ENCODE measurements at places on chromosomes 11 and 22.

DNA sequence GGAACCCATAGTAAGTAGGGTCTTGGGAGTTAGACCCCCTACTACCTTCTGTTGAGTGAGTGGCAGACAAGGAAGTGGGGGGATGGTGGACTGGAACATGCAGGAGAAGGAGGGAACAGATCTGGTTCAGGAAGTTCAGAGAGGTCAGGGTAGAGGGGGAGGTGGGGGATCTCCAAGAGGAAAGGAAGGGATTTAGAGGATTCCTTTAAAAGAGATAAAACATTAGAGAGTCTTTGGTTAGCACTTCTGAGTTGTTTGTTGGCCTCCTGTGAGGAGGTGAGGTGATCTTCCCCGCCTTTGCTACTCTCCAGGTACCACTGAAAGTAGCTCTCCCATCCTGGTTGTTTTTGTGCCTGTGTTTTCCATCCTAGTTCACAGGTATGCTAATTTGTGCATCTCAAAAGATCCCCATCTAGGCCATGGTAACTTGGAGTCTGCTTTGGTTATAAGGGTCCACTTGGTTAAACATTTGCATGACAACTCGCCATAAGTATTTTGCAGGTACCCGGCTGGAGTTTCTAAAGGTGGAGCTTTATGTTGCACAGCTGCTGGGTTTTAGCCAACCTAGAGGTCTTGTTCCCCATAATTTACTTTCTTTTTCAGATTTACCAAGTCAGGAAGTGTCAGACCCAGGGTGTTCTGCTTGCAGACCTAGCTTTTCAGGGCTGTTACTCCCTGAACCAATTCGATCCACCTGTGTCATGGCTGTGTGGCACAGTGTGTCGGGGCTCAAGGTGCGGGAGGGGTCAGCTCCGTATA, 79.3 kb upstream of the SORL1 start:
- peak overlapping the region; percentile 1 for H3K27ac ChIP-seq
- H3K27me3 ChIP-seq: no peaks in the 10 kb centered on the region
- peaks cover 41% of the 10 kb centered on the region for H3K4me1 ChIP-seq

DNA sequence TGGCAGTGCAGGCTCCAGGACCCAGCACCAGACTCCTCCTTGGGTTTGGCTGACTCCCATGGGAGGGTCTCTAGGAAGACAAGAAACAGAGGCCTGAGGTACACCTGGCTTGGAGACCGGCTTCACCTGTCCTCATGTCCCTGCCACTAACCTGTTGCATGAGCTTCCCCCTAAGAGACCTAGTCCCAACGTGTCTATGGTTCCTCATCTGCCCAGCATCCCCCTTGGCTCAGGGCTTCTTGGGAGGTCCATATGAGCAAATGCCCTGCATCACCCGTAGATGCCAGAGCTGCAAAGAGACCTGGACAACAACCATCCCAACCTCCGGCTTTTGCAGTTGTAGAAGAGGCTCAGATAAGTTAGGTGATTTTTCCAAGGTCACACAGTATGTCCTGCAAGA, 123.5 kb downstream of the BUD13 start:
- DNase-seq: no peak
- H3K36me3 ChIP-seq: no peaks in the 10 kb centered on the region
- no peaks in the 10 kb centered on the region for H3K4me1 ChIP-seq
- no peak overlapping the region for H3K4me3 ChIP-seq
- no peaks in the 10 kb centered on the region for H3K27me3 ChIP-seq

DNA sequence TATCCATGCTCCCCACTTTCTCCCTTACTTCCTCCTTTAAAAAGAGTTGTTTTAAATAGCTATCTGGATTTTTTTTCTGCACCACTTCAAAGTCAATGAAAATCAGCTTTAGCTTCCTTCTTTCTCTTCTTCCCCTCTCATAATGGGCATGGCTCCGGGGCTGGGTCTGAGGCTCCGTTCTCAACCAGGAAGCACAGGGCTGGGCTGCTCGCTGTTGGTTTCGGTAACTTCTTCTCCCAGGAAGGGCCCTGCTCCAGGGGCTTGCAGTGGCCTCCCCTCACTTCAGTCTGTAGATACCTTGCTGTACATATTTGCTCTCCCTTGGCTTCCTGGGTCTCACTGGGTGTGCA, 23.8 kb downstream of the MICAL2 start:
- peak overlapping the region; percentile 61 for H3K27ac ChIP-seq
- peaks cover 52% of the 10 kb centered on the region for H3K36me3 ChIP-seq
- no peak for DNase-seq
- H3K4me1 ChIP-seq: peaks cover 50% of the 10 kb centered on the region
- peak overlapping the region; percentile 30 for H3K4me3 ChIP-seq

GRCh38 chr11:11244470-11245080, 108.5 kb downstream of the CSNK2A3 start:
- H3K27me3 ChIP-seq: no peaks in the 10 kb centered on the region
- H3K27ac ChIP-seq: no peak overlapping the region
- no peaks in the 10 kb centered on the region for H3K4me1 ChIP-seq
- DNase-seq: no peak

- no peaks in the 10 kb centered on the region for H3K36me3 ChIP-seq
- no peak overlapping the region for H3K27ac ChIP-seq
- H3K4me3 ChIP-seq: no peak overlapping the region
Measured at GRCh38 chr11:45664376-45665205, 831 bp downstream of the CHST1 start.

GRCh38 chr11:40841231-40841630, 618.2 kb downstream of the LRRC4C start:
- no peaks in the 10 kb centered on the region for H3K27me3 ChIP-seq
- H3K4me3 ChIP-seq: no peak overlapping the region
- no peak for DNase-seq
- no peak overlapping the region for H3K27ac ChIP-seq
- H3K4me1 ChIP-seq: no peaks in the 10 kb centered on the region

- DNase-seq: no peak
- no peaks in the 10 kb centered on the region for H3K27me3 ChIP-seq
- no peaks in the 10 kb centered on the region for H3K4me1 ChIP-seq
- H3K4me3 ChIP-seq: no peak overlapping the region
- H3K36me3 ChIP-seq: no peaks in the 10 kb centered on the region
Measured at GRCh38 chr11:2314525-2315394, 12.9 kb downstream of the TSPAN32 start.

DNA sequence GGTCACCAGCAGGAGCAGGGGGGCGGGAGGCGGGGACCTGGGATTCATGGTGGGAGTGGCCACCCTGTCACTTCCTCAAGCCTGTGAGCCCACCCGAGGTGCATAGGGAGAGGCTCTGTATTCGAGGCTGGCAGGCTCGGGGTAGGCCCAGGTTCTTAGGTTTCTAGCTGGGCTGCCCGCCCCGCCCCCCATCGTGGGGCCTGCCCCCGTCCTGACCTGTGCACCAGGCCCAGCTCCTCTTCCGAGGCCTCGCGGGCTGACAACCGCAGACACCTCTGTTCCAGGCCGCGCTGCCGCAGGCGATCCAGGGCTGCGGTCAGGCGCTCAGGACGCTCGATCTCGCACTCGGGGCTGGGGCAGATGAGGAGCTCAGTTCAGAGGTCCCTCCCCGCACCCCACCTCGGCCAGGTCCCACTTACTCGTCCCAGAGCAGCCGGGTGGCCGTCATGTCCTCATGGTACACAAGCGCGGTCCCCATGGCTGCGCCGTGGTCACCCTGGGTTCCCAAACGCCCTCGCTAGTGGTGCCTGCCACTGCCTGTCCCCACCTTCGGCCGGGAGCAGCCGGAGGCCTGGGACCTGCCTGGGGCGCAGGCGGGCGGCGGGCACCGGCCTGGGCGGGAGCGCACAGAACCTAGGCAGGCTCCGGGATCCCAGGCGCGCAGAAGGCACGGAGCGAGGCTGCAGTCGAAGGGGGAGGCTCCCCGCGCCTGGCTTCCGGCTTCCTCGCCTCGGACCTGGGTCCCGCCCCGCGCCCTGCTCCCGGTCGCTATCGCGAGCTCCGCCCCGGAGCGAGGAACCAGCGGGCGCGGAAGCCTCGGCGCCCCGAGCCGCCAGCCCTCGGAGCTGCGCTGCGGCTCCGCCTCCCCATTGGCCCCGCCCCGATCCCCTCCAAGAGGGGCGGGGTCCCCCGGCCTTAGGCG, at the start of gene HDAC10:
TSS of gene HDAC10 (minus strand) at position 711 of the 922 bp plus-strand sequence. CDS start at position 478, 233 bp downstream.
- peak within 1 kb of the TSS; percentile 72 for H3K27ac ChIP-seq
- H3K4me1 ChIP-seq: peaks cover 10% of the 10 kb centered on the region
- H3K36me3 ChIP-seq: peaks cover 13% of the 10 kb centered on the region
- peak; percentile 84 for DNase-seq
- H3K27me3 ChIP-seq: no peaks in the 10 kb centered on the region

GRCh38 chr11:67345920-67346819, 7.2 kb downstream of the POLD4 start:
- peak overlapping the region; percentile 2 for H3K27ac ChIP-seq
- H3K4me1 ChIP-seq: peaks cover 23% of the 10 kb centered on the region
- no peaks in the 10 kb centered on the region for H3K27me3 ChIP-seq
- DNase-seq: no peak
- no peak overlapping the region for H3K4me3 ChIP-seq

DNA sequence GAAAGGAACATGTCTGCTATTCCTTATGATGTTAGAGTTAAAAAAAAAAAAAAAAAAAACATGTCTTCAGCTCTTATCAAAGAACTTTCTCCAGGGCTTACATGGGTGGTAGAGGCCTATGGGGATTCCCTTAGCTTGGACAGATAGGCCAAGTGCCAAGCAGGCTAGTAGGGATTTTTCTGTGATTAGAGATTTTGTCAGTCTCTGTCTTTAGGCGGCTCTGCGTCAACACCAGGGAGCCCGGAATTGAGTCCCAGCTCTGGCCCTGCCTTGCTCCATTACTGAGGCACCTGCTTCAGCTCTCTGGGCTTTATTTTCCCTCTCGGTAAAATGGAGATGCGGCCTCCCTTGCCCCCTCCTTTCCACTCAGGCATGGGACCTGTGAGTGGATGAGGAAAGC, 13.1 kb downstream of the CRY2 start:
- no peak overlapping the region for H3K4me3 ChIP-seq
- no peak overlapping the region for H3K27ac ChIP-seq
- H3K27me3 ChIP-seq: no peaks in the 10 kb centered on the region
- H3K36me3 ChIP-seq: peaks cover 51% of the 10 kb centered on the region
- H3K4me1 ChIP-seq: no peaks in the 10 kb centered on the region

DNA sequence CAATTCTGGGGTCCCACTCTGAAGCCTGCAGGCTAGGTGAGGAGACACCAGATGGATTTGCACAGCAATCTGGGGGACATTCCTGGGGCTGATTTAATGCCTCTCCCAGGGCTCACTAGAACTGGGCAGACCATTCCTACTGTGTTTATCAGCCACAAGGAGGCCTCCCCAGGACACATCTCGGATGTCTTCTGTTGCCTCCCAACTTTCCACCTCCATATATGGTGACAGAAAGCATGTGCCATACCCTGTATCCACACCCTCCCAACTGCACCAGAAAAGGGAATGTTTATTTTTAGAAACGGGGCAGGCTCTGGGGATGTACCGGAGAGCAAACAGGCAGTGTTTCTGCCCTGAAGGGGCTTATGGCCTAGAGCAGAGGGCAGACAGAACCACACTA, 181.8 kb downstream of the CSNK2A3 start:
- H3K27ac ChIP-seq: no peak overlapping the region
- no peak for DNase-seq
- peaks cover 15% of the 10 kb centered on the region for H3K4me1 ChIP-seq
- H3K36me3 ChIP-seq: no peaks in the 10 kb centered on the region
- H3K27me3 ChIP-seq: peaks cover 2% of the 10 kb centered on the region

- peaks cover 54% of the 10 kb centered on the region for H3K36me3 ChIP-seq
- H3K27me3 ChIP-seq: no peaks in the 10 kb centered on the region
- peaks cover 13% of the 10 kb centered on the region for H3K4me1 ChIP-seq
- no peak overlapping the region for H3K4me3 ChIP-seq
Measured at GRCh38 chr11:66220566-66220935, 47.9 kb upstream of the RAB1B start.

- H3K36me3 ChIP-seq: no peaks in the 10 kb centered on the region
- peaks cover 2% of the 10 kb centered on the region for H3K27me3 ChIP-seq
- H3K27ac ChIP-seq: no peak overlapping the region
- no peak overlapping the region for H3K4me3 ChIP-seq
- H3K4me1 ChIP-seq: no peaks in the 10 kb centered on the region
Measured at GRCh38 chr11:7353100-7353499, 101.4 kb downstream of the SYT9 start.

- H3K27me3 ChIP-seq: no peaks in the 10 kb centered on the region
- no peak overlapping the region for H3K27ac ChIP-seq
- no peak overlapping the region for H3K4me3 ChIP-seq
- H3K36me3 ChIP-seq: peaks cover 10% of the 10 kb centered on the region
- H3K4me1 ChIP-seq: no peaks in the 10 kb centered on the region
- no peak for DNase-seq
Measured at GRCh38 chr22:45819305-45819704, 147.7 kb downstream of the ATXN10 start.

DNA sequence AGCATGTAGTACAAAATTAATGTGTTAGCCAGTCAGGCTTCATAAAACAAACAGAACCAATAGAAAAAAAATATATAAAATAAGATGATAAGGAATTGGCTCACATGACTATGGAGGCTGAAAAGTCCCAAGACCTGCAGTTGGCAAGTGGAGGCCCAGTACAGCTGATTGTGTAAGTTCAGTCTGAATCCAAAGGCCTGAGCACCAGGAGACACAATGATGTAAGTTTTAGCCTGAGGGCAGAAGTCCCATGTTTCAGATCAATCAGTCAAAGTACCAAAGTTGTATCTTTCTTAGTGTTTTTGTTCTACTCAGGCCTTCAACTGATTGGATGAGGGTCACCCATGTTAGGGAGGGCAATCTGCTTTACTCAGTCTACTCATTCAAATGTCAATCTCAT, 14.3 kb upstream of the OR10D3 start:
- no peaks in the 10 kb centered on the region for H3K36me3 ChIP-seq
- H3K27me3 ChIP-seq: peaks cover 4% of the 10 kb centered on the region
- H3K4me3 ChIP-seq: no peak overlapping the region
- no peak for DNase-seq
- no peak overlapping the region for H3K27ac ChIP-seq

DNA sequence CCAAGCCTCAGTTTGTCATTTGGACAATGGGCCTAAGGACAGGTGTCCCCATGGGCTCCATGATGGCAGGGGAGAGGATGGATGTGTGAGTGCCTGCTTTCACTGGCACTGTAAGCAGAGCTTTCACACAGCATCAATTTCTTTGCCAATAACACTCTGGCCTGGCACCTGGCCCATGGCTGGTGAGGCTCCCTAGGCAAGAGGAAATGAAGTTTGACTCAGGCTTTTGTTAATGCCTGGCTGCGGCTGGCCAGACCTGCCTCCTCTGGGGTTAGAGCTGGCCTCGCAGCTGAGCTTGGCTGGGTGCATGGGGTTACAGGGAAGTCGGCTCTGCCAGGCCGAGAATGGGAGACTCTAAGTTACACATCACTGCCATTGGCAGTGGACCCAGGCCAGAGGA, 30.0 kb upstream of the SEZ6L start:
- H3K27me3 ChIP-seq: peaks cover 8% of the 10 kb centered on the region
- no peaks in the 10 kb centered on the region for H3K36me3 ChIP-seq
- H3K4me1 ChIP-seq: no peaks in the 10 kb centered on the region
- no peak for DNase-seq
- no peak overlapping the region for H3K4me3 ChIP-seq

DNA sequence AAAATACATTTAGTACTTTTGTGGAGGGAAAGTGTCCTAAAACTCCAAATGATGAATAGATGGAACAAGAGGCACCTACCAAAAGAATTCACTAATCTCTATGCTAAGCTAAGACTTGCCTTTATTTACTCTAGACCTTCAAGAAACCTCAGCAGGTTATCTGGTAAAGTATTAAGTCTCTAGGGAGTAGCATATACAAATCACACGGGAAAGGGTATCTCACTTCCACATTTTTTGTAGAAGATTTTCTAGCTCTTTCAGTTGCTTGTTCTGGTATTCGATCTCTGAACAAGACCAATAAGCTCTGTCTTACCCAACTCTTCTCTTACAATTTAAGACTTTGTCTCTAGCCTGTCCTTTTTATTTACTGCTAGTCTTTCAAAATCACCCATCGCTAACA, 18.1 kb upstream of the CADM1 start:
- no peak overlapping the region for H3K4me3 ChIP-seq
- H3K27ac ChIP-seq: no peak overlapping the region
- H3K27me3 ChIP-seq: peaks cover 4% of the 10 kb centered on the region
- no peaks in the 10 kb centered on the region for H3K36me3 ChIP-seq

Data from activated T-helper 2 cell treated with anti-CD3 and anti-CD28 coated beads, Interferon-gamma antibody, Interleukin-2, Interleukin-4, amounts not matched to agents 10 μg/mL and 5 μg/mL and 100 μg/mL, durations not matched to agents 14 hours and 24 hours and 36 hours (primary cell).